Calu3 (cell line): ENCODE measurements at places on chromosomes 6 and 20. TPM values are rescaled to one million over a fixed set of nuclear protein-coding genes. Genes with fewer than 3 reads are reported as not detected.

CTCFL gene
- total RNA-seq, result not detected in 2 replicates

DNA sequence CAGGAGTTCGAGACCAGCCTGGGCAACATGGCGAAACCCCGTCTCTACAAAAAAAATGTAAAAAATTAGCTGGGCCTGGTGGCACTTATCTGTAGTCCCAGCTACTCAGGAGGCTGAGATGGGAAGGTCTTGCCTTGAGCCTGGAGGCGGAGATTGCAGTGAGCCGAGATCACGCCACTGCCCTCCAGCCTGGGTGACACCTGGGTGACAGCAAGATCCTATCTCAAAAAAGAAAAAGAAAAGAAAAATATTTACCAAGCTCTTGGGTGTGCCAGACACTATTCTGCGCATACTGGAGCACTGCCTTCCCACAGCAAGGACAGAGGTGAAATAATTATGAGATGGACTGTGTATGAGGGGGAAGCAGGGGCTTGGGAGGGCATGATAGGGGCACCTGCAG is 19.6 kb downstream of the POFUT1 start:
- H3K4me3 ChIP-seq, result no peak overlapping the region
- no peak for DNase-seq

DNA sequence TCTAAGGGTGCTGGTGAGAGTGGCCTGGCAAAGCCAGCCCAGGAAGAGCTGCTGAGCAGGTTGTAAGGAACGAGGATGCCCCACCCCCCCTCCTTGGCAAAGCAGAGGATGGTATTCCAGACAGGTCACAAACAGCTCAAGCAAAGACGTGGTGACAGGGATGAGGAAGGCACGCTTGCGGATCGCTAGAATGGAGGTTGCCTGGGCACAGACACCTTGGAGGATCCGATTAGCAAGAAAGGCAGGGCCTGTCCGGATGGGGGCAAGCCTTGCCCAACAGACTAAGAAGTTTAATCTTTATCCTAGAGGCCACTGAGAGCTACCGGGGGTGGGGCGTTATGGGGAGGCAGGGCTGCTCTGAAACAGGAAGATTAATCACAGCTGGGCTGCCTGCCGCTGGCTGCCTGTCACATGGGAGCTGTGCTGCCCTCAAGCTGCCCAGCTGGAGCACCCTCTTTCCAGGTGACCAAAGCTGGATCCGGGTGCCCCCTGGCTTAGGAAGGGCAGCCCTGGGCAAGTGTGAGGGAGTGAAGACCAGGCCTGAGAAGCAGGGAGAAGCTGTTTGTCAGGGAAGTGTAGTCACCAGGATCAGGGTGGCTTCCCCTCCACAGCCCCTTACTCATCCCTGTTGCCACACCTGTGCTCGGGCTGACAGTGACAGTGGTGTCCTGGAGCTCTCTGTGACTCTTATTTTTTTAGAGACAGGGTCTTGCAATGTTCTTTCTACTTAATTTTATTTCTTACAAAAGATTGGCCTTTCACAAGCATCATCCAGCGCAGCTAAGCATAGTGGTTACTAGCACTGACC is 9.1 kb upstream of the MAPK13 start:
- no peaks in the 10 kb centered on the region for H3K27me3 ChIP-seq
- H3K4me1 ChIP-seq, result peaks cover 11% of the 10 kb centered on the region
- H3K4me3 ChIP-seq, result no peak overlapping the region
- peak overlapping the region; percentile 55 for H3K27ac ChIP-seq

- peaks cover 22% of the 10 kb centered on the region for H3K27me3 ChIP-seq
- H3K27ac ChIP-seq, result no peak overlapping the region
- peaks cover 11% of the 10 kb centered on the region for H3K4me1 ChIP-seq
- no peaks in the 10 kb centered on the region for H3K36me3 ChIP-seq
- H3K4me3 ChIP-seq, result no peak overlapping the region
Measured at GRCh38 chr6:3446184-3446583, 10.7 kb downstream of the SLC22A23 start.
